ENCODE measurements at places on chromosomes 1 and 21.

- no peak for DNase-seq
Measured at GRCh38 chr1:113205980-113206766, 133.2 kb downstream of the LRIG2 start.

- no peak for DNase-seq
Measured at GRCh38 chr1:209673631-209674417, 1.4 kb upstream of the G0S2 start.

- no peak for DNase-seq
Measured at GRCh38 chr21:37592496-37592895, 225.9 kb downstream of the DYRK1A start.

GRCh38 chr1:53408013-53408754, 51.0 kb upstream of the DMRTB1 start:
- DNase-seq: no peak

- no peak for DNase-seq
Measured at GRCh38 chr1:155313261-155313660, 4.6 kb downstream of the FDPS start.

DNA sequence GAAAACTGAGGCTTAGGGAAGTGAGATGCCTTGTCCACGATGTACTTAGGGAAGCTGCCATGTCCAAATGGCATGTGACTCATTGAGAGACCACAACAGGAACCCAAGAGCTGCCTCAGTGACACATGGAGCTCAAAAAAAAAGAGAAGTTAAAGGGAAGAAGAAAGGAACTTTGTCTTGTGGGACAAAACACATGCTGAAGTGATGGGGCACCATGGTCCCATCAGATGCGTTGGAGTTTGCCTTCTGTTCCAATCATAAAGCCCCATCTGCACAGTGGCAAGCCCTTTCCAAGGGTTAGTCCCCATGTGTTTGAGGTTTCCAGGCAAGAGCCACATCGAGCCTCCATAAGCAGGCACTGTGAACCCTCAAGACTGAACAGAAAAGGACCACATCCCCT, 8.0 kb downstream of the MED8 start:
- no peak for DNase-seq

DNA sequence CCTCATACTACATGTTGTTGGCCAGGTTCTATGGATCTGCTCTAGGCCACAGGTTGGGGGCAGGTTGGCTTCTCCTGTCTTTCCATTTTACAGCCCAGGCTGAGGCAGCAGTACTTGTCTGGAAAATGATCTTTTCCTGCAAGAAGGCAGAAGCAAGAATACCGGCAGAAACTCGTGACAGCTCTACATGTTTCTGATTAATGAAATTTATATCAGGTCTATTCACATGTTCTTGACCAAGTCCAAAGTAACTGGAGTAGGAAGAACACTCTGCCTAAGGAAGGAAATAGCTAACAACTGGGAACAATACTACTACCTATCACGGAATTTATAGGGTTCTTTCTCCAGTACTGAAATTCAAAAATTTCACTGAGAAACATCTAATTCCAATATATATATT, 98.3 kb downstream of the PLPPR5 start:
- DNase-seq: no peak
